Chondrocyte (in vitro differentiated cells): ENCODE measurements at places on chromosomes 4 and X. TPM values are rescaled to one million over a fixed set of nuclear protein-coding genes. Genes with fewer than 3 reads are reported as not detected.

DNA sequence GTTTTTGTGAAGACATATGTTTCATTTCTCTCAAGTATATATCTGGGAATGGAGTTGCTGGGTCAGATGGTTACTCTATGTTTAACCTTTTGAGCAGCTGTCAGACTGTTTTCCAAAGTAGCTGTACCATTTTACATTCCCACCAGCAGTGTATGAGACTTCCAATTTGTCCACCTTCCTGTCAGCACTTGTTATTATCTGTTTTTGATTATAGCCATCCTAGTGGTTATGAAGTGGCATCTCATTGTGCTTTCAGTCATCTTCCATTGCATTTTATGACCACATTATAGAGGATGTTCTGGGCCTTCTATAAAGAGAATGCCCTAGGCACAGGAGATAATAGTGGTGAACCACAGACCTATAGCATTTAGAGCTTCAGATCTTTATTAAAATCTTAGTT, 39.2 kb downstream of the CLCN4 start:
- DNase-seq, result no peak
- H3K27ac ChIP-seq, result no peak overlapping the region
- no peaks in the 10 kb centered on the region for H3K36me3 ChIP-seq
- H3K4me3 ChIP-seq, result no peak overlapping the region

GRCh38 chr4:137206781-137207180, 325.5 kb downstream of the PCDH18 start:
- DNase-seq, result no peak
- no peak overlapping the region for H3K4me3 ChIP-seq
- no peaks in the 10 kb centered on the region for H3K27me3 ChIP-seq
- no peaks in the 10 kb centered on the region for H3K36me3 ChIP-seq

GRCh38 chrX:154074199-154074598, 23.3 kb downstream of the MECP2 start:
- DNase-seq, result no peak
- no peak overlapping the region for H3K4me3 ChIP-seq
- H3K27ac ChIP-seq, result peak overlapping the region; percentile 75
- peaks cover 2% of the 10 kb centered on the region for H3K36me3 ChIP-seq
- H3K27me3 ChIP-seq, result no peaks in the 10 kb centered on the region
- H3K4me1 ChIP-seq, result peaks cover 21% of the 10 kb centered on the region

DNA sequence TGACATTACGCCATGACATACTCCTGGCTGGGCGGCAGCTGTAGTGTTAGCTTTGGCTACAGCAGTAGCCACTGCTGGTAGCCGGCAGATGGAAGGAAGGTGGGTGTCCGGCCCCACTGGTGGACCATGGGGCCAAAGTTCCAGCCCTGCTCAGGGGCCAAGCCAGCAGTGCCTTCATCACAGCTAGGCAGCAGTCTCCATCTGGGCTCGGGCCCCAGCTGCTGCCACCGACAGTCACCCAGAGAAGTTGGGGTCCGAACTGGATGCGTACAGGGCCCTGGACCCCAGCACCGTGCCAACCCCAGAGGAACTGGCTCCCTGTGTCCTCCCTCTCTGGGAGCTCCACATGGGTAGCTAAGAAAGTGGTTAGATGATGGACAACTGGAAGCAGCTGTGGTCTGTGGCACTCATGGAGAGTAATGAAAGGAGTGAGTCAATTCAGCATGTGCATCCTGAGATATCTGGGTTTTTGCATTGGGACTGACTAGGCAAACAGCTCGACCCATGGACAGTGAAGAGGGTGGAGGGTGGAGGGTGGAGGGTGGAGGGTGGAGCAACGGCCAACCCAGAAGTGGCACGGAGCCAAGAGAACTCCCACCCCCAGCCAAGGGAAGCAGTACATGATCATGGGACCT, 366.6 kb upstream of the GRIA3 start:
- no peaks in the 10 kb centered on the region for H3K4me1 ChIP-seq
- no peak overlapping the region for H3K4me3 ChIP-seq
- H3K27ac ChIP-seq, result no peak overlapping the region
- DNase-seq, result peak; percentile 61
- H3K27me3 ChIP-seq, result no peaks in the 10 kb centered on the region

DNA sequence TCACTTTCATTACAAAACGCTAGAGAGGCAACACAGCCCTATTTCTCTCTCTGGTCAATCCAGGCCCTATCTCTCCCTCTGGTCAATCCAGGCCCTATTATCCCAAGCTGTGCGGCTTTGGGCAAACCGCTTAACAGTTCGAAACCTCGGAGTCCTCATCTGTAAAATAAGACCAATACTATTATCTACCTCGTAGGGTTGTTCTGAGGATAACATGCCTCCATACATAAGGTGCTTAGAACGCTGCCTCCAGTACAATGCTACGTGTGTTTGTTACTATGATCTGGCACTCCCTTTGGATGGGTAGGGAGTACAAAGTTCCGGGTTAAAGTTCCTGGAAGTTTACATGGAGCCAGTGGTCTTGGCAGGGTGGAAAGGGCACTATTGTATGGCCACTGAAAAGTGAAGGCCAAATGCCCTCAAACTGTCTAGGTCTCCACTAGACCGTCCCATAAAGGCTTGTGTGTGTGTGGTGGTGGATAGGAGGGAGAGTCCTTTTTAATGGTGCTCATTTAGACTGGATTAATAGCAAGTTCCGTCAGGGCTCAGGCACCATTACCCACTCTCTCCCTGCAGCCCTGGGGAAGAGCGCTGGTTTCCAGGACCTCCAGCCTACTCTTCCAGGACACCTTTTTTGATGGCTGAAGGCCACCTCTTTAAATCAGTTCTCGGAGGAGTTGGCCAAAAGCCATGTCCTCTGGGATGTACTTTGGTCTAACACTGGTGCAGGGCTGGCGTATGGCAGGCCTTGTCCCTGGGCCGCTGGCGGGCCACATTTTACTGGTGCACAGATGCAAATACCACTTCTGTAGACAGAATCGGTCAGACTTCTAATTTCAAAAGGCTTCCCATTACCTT, 75.6 kb upstream of the BCOR start:
- H3K27me3 ChIP-seq, result no peaks in the 10 kb centered on the region
- H3K27ac ChIP-seq, result peak overlapping the region; percentile 36
- peak; percentile 51 for DNase-seq
- H3K36me3 ChIP-seq, result no peaks in the 10 kb centered on the region
- H3K4me3 ChIP-seq, result no peak overlapping the region

- H3K4me3 ChIP-seq, result no peak overlapping the region
- H3K36me3 ChIP-seq, result no peaks in the 10 kb centered on the region
- no peaks in the 10 kb centered on the region for H3K4me1 ChIP-seq
- H3K27ac ChIP-seq, result no peak overlapping the region
These were observed 37.8 kb downstream of the SPOCK3 start for GRCh38 chr4:167196344-167197012.

Gene SSX2
- not detected in 3 replicates for total RNA-seq

DNA sequence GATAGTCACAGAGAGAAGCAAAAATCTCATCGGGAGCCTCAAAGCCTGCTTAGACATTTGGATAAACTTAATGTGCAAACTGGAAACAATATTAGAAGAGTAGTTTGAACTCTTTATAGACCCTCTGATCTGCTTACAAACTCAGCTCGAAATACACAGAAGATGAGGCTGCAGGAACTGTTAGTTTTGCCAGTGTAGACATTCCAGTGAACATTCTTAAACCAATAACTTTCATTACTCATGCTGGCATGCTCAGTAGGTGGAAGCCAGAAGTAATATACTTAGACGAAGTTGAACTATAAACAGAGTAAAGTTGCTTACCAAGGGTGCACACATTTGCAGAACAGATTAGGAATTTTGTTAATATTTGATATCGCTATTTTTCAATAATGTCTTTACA, 303.5 kb downstream of the ANKRD50 start:
- H3K4me3 ChIP-seq, result no peak overlapping the region
- peak overlapping the region; percentile 22 for H3K27ac ChIP-seq
- no peak for DNase-seq
- peaks cover 5% of the 10 kb centered on the region for H3K36me3 ChIP-seq
- H3K4me1 ChIP-seq, result peaks cover 19% of the 10 kb centered on the region
